Panc1 (cell line): ENCODE measurements at places on chromosomes 3 and 15.

- DNase-seq, result no peak
- no peaks in the 10 kb centered on the region for H3K27me3 ChIP-seq
- H3K4me3 ChIP-seq, result no peak overlapping the region
- H3K4me1 ChIP-seq, result peaks cover 16% of the 10 kb centered on the region
These were observed 77.1 kb downstream of the IQSEC1 start for GRCh38 chr3:12996181-12996506.

GRCh38 chr3:102665183-102665582, 230.4 kb downstream of the ZPLD1 start:
- no peaks in the 10 kb centered on the region for H3K27me3 ChIP-seq
- H3K4me3 ChIP-seq, result no peak overlapping the region
- no peaks in the 10 kb centered on the region for H3K36me3 ChIP-seq
- H3K27ac ChIP-seq, result no peak overlapping the region

- 0 out of 2 replicates have a peak, but pooled peaks cover 3% of the 10 kb centered on the region for H3K4me1 ChIP-seq
- H3K27me3 ChIP-seq, result no peaks in the 10 kb centered on the region
- DNase-seq, result no peak
- no peaks in the 10 kb centered on the region for H3K36me3 ChIP-seq
- no peak overlapping the region for H3K4me3 ChIP-seq
- H3K27ac ChIP-seq, result no peak overlapping the region
These were observed 111.0 kb downstream of the RFTN1 start for GRCh38 chr3:16402451-16402850.

DNA sequence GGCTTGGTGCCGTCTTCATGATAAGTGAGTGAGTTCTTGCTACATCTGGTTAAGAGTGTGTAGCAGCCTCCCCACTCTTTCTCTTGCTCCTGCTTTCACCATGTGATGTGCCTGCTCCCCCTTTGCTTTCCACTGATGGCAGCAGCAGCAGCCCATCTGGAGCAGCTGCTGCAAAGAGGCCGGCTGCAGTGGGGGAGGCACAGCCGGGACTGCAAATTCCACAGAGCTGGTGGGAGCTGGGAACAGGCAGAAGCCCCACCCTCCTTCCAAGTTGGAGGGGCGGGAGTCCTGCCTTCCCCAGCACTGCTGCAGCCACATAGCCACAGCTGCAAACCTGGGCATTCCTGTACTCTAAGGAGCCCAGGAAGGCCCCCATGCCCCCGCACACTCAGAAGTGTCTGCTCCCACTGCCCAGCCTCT, 62.8 kb upstream of the IMPG2 start:
- H3K4me1 ChIP-seq, result no peaks in the 10 kb centered on the region
- DNase-seq, result no peak
- H3K4me3 ChIP-seq, result no peak overlapping the region
- H3K36me3 ChIP-seq, result no peaks in the 10 kb centered on the region

DNA sequence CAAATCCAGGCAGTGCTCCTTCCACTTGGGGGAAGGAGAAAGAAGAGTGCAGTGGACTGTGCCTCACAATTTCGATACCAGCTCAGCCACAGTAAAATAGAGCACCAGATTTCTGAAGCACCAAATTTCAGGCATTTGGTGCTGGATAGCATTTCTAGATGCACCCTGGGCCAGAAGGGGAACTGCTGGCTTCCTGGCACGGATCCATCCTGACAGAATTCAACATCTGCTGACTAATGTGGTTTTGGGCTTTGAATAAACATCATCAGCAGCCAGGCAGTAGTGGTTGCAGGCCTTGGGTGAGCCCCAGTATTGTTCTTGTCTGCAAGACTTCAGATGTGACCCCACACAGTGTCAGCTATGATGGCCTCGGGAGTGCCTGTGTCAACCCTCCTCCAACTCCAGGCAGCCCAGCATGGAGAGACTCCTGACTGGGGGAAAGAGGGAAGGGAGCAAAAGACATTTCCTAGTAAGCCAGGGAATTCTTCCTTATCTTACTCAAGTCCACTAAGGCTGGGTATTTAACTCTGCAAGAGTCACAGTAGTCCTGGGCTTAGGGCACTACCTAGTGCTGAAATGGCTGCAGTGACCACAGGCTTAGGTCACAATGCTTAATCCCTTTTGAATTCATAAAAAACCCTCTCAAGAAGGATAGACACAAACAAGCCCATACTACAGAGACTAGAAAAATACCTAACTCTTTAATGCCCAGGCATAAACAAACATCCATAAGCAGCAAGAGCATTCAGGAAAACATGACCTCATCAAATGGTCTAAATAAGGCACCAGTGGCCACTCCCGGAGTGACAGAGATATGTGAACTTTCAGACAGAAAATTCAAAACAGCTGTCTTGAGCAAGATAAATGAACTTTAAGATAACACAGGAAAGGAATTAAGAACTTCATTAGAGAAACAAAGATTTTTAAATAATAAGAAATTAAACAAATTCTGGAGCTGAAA, 74.7 kb downstream of the SPATA16 start:
- H3K27ac ChIP-seq, result no peak overlapping the region
- H3K27me3 ChIP-seq, result no peaks in the 10 kb centered on the region
- H3K4me3 ChIP-seq, result no peak overlapping the region
- H3K36me3 ChIP-seq, result no peaks in the 10 kb centered on the region
- DNase-seq, result no peak

- H3K4me3 ChIP-seq, result no peak overlapping the region
- H3K36me3 ChIP-seq, result no peaks in the 10 kb centered on the region
- H3K27me3 ChIP-seq, result peaks cover 9% of the 10 kb centered on the region; the same call in 1 of the 2 replicates
- no peak overlapping the region for H3K27ac ChIP-seq
These were observed 16.0 kb upstream of the PLA2G4D start for GRCh38 chr15:42110367-42110766.

GRCh38 chr3:50268703-50269451, at the start of gene SEMA3B:
TSS of gene SEMA3B (plus strand) at chr3:50269147. CDS start at chr3:50269241, 94 bp downstream.
- no peaks in the 10 kb centered on the region for H3K27me3 ChIP-seq
- DNase-seq, result no peak
- no peak within 1 kb of the TSS for H3K4me3 ChIP-seq
- peaks cover 8% of the 10 kb centered on the region for H3K4me1 ChIP-seq
- no peaks in the 10 kb centered on the region for H3K36me3 ChIP-seq
- H3K27ac ChIP-seq, result no peak within 1 kb of the TSS

DNA sequence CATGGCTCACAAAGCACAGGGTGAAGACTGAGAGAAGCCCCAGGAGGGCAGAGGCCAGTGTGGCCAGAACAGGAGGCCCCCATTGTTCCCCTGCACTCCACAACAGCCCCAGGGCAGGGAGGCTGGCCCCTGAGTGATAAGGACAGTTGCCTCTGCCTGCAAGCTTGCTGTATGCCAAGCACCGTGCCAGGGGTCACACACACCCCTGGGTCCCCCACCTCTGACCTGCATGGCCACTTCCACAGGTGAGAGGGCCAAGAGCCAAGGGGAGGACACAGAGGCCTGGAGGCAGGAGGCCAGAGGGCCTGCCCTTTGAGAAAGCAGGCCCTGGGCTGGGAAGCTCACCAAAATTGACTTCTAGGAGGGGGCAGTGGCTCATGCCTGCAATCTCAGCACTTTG, 23.7 kb downstream of the ATRIP start:
- H3K36me3 ChIP-seq, result no peaks in the 10 kb centered on the region; the same call in 1 of the 2 replicates
- peaks cover 13% of the 10 kb centered on the region for H3K4me1 ChIP-seq
- no peaks in the 10 kb centered on the region for H3K27me3 ChIP-seq
- DNase-seq, result no peak

DNA sequence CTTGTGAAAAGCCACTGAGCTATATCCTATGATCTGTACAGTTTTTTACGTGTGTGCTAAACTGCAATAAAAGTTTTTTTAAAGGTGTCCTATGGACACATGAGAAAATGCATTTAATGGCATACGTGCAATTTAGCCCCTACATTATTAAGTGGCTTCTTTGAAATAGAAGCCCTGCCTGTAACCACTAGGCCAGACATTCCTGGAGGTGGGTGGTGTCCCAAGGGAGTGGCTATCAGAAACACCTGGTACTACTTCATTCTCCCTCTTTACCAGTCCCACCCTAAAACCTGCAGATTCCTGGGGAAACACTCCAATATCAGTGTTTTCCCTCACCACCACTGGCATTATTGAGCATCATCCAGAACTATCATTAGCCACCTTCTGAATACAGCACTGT, 100.0 kb downstream of the OXNAD1 start:
- no peak overlapping the region for H3K27ac ChIP-seq
- H3K4me1 ChIP-seq, result no peaks in the 10 kb centered on the region
- DNase-seq, result no peak
- H3K27me3 ChIP-seq, result no peaks in the 10 kb centered on the region

DNA sequence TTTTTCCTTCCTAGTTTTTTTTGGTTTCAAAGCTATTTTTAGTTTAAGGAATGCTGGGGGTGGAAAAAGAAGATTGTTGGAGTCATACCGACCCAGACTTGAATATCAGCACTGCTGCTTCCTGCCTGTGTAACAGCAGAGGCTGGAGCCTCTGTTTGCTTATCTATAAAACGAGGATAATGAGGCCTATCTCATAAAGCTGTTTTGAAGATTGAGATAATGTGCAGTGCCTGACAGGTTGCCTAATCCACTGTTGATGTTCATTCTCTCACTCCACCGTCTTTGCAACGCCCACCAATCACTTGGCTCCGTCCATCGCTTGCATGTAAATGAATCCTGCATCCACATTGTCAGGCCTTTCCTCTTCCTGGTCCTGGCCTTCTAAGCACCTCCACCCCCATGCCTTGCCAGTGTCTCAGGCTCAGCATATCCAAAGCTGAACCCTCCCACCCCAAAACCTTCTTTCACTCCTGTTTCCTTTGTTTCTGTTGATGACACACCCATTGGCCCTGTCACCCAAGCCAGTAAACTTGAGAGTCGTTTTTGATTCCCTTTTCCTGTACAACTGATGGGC, 94.9 kb downstream of the MEX3B start:
- no peaks in the 10 kb centered on the region for H3K27me3 ChIP-seq
- no peak overlapping the region for H3K27ac ChIP-seq
- DNase-seq, result no peak
- no peak overlapping the region for H3K4me3 ChIP-seq
- H3K36me3 ChIP-seq, result no peaks in the 10 kb centered on the region

GRCh38 chr15:76376029-76376428, 39.5 kb downstream of the ISL2 start:
- H3K4me3 ChIP-seq, result no peak overlapping the region
- no peaks in the 10 kb centered on the region; the same call in 1 of the 2 replicates for H3K36me3 ChIP-seq
- no peaks in the 10 kb centered on the region for H3K4me1 ChIP-seq

DNA sequence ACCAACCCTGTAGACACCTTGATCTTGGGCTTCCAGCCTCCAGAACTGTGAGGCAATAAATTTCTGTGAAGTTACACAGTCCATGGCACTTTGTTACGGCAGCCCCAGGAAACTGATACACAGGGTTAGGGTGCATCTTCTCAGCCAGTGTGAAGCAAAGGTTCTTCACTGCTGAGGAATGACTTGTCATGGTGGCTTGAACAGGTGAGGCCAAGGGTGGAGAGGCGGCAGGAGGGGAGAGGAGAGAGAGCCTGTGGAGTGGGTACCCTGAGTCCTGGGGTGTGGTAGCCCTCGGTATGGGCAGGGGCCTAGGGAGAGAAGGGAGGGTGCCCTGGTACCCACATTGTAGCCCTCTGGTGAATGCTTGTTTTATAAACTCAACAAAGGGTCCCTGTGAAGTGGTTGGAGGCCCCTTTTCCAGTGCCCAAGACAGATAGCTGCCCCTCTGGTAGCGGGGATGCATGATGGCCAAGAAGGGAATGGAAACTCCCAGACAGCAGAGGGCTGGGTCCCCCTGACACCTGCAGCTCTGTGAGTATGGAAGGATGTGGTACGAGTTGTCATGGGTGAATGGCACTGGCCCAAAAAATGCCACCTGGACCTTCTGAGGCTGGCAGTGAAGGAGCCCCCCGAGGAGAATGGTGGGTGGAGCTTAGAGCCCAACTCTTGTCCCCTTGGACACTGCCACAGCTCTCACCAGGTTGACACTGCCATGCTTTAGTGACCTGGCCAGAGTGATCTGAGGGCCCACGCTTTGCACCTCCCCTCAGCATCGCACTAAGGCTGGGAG, 49.6 kb downstream of the SPSB4 start:
- DNase-seq, result no peak
- no peak overlapping the region for H3K27ac ChIP-seq
- H3K4me3 ChIP-seq, result no peak overlapping the region
- no peaks in the 10 kb centered on the region for H3K36me3 ChIP-seq
- no peaks in the 10 kb centered on the region for H3K4me1 ChIP-seq

- no peaks in the 10 kb centered on the region for H3K36me3 ChIP-seq
- H3K27ac ChIP-seq, result peak overlapping the region; percentile 77; the same call in 1 of the 2 replicates
- H3K4me1 ChIP-seq, result peaks cover 28% of the 10 kb centered on the region
- H3K4me3 ChIP-seq, result no peak overlapping the region
- H3K27me3 ChIP-seq, result no peaks in the 10 kb centered on the region
- DNase-seq, result no peak
These were observed 6.1 kb upstream of the ANKRD28 start for GRCh38 chr3:15803921-15804320.

DNA sequence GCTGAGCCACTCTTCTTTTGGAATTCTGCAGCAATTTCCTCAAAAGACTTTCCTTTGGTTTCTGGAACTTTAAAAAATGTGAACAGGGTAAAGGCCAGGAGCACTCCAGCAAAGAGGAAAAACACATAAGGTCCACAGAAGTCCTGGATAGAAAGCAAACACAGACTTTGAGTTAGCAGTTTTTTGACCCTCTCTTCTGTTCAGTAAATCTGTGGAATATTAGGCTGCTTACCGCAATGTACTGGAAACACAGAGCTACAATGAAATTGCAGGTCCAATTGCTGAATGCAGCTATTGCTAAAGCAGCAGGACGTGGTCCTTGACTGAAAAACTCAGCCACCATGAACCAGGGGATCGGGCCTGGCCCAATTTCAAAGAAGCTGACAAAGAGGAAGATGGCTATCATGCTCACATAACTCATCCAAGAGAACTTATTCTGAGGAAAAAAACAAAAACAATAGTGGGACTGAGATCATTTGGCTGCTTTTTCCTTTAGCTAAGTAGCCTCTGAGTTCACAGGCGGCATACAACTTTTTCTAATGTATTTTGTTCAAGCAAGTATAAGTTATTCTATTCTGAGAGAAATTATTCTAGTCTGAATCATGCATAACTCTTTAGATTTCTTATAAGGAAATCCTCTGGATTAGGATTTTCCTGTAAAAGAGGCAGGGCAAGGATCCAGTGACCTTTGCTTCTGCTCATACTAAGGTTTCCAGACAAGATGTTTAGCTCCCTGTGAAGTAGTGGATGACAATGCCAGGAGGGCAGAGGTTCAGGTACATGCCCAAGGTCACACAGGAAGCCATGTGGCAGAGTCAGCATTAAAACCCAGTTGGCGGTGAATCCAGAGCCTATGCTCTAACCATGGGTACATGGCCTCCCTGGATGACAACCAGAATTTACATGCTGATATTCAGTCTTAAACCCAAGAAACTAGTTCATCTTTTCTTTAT, 28.3 kb downstream of the SLC2A2 start:
- H3K36me3 ChIP-seq, result no peaks in the 10 kb centered on the region
- no peaks in the 10 kb centered on the region for H3K27me3 ChIP-seq
- no peak overlapping the region for H3K27ac ChIP-seq
- no peak for DNase-seq
- H3K4me1 ChIP-seq, result peaks cover 4% of the 10 kb centered on the region; the same call in 1 of the 2 replicates
